ENCODE measurements at places on chromosomes 1 and 21.

DNA sequence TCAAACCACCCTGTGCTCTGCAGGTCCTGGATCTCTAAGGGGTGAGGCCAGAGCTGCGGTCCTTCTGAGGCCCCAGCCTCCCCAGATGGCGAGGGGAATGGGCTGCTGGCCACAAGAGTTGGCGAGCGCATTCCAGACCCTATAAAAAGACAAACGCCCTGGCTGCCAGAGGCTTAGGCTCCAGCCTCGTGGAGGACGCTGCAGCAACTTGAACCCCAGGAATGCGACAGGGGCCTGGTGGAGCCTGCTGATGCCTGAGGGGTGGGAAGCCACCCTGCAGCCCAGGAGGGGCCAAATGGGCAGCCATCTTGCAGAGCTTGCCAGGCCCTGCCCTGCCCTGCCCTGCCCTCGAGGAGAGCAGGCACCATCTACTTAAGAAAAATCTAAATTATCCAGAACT lies 8.6 kb downstream of the CACNA1S start:
- DNase-seq, result no peak

- DNase-seq, result no peak
Measured at GRCh38 chr1:33010932-33011731, 25.6 kb downstream of the AK2 start.

DNA sequence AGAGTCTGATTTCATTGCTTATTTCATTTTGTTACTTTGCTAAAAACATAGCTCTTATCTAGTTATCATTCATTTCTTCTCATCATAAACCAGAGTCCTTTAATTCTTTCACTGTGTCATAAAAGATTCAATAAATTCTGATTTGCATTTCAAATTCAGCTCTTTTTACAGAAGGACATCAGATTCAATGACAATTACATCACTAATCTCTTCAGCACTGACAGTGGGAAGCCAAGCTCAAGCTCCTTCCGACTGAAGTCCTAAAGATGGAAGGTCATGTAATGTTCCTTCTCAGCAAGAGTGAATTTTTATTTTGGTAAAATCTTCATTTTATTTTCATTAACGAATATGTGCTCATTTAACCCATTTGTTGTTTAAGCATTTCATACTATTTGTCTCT lies 530.7 kb upstream of the ADGRL2 start:
- no peak for DNase-seq

- DNase-seq, result no peak
Measured at GRCh38 chr21:45176141-45176540, 101.8 kb downstream of the ADARB1 start.

GRCh38 chr1:186643614-186644013 lies 36.6 kb downstream of the PTGS2 start:
- no peak for DNase-seq

- no peak for DNase-seq
Measured at GRCh38 chr1:48215222-48215621, 7.3 kb upstream of the SLC5A9 start.

GRCh38 chr1:160124705-160125478 lies 9.3 kb downstream of the ATP1A2 start:
- no peak for DNase-seq
